ENCODE measurements at places on chromosomes 3 and 15.

GRCh38 chr15:101579631-101580163 lies 72.5 kb downstream of the TM2D3 start:
- H3K27ac ChIP-seq: no peak overlapping the region
- H3K27me3 ChIP-seq: peaks cover 53% of the 10 kb centered on the region
- no peaks in the 10 kb centered on the region for H3K36me3 ChIP-seq
- H3K4me1 ChIP-seq: no peaks in the 10 kb centered on the region
- no peak overlapping the region for H3K4me3 ChIP-seq

- H3K27ac ChIP-seq: peak overlapping the region; percentile 98
- no peak for DNase-seq
- peaks cover 20% of the 10 kb centered on the region for H3K4me1 ChIP-seq
- H3K36me3 ChIP-seq: peaks cover 28% of the 10 kb centered on the region
- H3K4me3 ChIP-seq: peak overlapping the region; percentile 96
- peaks cover 26% of the 10 kb centered on the region for H3K27me3 ChIP-seq
These were observed 443 bp upstream of the NR2F2 start for GRCh38 chr15:96330064-96330449.

GRCh38 chr3:58102976-58103451 lies 94.8 kb downstream of the FLNB start:
- H3K27ac ChIP-seq: peak overlapping the region; percentile 73
- no peaks in the 10 kb centered on the region for H3K27me3 ChIP-seq
- peaks cover 9% of the 10 kb centered on the region for H3K4me1 ChIP-seq
- peaks cover 42% of the 10 kb centered on the region for H3K36me3 ChIP-seq
- no peak for DNase-seq

DNA sequence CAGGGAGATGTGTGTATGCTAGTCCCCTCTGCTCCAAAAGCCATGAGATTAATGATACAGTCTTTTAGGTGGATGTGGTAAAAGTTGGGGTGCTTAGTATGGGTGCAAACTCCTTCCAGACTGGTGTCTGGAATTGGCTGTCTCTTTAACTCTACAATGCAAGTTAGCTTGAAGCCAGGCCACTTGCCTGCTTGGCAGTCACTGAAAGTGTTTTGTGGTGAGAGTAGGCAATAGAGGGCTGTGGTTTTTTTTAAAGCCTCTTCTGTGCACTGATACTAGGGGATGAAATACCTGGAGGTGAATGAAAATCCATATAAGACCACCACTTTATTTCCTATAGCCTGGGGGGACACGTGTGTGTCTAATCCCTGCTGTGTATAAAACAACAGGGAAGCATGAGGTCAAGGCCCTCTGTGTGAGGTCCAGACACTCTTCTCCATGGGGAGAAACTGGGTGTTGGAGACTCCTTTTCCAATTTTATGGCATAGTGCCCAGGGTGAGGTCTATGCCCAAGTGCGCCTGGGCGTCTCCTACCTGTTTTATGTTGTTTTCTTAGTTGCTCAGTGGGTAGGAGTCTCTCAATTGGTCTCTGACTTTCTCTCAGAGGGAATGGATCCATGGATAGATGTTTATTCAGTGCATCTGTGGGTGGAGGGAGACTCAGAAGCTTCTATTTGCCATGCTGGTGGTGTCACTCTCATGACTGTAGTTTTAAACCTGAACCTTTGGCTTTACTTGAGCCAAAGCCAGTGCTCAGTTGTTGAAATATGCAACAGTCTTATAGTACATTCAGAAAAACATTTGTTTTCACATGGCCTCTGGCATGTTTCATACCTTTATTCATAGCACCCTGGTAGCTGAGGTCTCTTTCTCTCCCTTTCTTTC lies 327.8 kb upstream of the ATP11B start:
- no peaks in the 10 kb centered on the region for H3K36me3 ChIP-seq
- DNase-seq: no peak
- H3K4me3 ChIP-seq: no peak overlapping the region
- H3K27ac ChIP-seq: no peak overlapping the region
- H3K4me1 ChIP-seq: no peaks in the 10 kb centered on the region

DNA sequence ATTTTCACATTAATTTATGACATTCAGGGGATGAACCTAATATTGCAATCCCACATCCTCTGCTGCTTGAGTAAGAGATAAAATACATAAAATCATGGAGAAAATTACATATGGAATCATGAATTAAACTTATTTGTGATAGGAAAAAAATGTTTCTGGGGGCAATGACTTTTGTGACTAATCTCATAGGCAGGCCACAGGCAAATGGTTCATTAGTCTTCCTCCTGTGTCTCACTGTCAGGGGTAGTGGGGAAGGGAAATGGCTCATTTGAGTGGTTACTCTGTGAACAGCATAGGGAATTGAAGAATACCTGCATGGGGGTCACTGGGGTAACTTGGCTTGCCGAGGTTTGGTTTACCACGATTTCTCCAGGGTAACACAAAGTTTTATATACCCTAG lies 72.0 kb downstream of the TFG start:
- H3K4me3 ChIP-seq: no peak overlapping the region
- no peaks in the 10 kb centered on the region for H3K27me3 ChIP-seq
- H3K36me3 ChIP-seq: no peaks in the 10 kb centered on the region
- H3K4me1 ChIP-seq: no peaks in the 10 kb centered on the region

- no peak overlapping the region for H3K4me3 ChIP-seq
- no peaks in the 10 kb centered on the region for H3K27me3 ChIP-seq
- no peak overlapping the region for H3K27ac ChIP-seq
- H3K4me1 ChIP-seq: peaks cover 14% of the 10 kb centered on the region
These were observed 9.6 kb downstream of the OSBPL11 start for GRCh38 chr3:125585595-125586223.

DNA sequence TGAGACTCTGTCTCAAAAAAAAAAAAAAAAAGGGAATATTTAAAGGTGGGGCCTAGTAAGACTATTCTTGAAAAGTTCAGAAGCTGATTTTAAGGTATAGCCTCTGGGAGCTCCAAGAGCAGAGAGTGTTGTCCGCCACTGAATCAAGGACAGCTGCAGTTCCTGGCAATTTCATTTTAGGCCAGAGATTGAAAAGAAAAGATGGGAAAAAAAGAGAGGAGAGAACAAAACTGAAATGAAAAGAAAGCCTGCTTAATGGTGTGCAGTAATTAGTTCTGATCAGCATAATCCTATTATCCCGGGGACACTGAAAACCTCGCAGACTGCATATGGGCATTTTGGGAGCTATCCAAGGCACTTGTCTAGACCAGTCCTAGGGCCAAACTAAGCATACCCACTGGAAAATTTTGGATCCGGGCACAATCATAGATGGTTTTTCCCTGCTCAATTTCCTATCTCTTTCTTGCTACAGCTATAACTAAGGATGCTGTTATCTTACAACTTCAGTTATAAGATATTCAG lies 43.2 kb downstream of the EHHADH start:
- peak overlapping the region; percentile 92 for H3K27ac ChIP-seq
- DNase-seq: no peak
- peaks cover 4% of the 10 kb centered on the region for H3K36me3 ChIP-seq
- H3K27me3 ChIP-seq: no peaks in the 10 kb centered on the region
- H3K4me3 ChIP-seq: no peak overlapping the region
- peaks cover 14% of the 10 kb centered on the region for H3K4me1 ChIP-seq

DNA sequence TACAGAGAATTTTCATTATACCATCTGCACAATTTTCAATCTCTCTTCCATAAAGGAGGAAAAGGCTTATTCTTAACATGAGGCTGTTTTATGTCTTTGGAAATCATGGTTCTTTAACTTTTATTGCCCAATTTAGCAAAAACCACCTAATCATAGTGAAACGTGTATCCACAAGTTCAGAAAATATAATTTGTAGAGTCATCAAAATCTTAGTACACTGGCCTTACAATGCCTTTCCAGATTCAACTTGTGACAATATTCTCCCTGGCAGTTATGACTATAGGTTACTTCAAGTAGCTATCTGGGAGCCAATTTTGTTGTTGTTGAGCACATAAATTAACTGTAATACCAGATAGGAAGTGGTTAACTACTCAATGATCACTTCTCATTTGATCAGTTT lies 10.9 kb downstream of the BNIP2 start:
- H3K27me3 ChIP-seq: no peaks in the 10 kb centered on the region
- no peak overlapping the region for H3K4me3 ChIP-seq
- DNase-seq: no peak
- H3K36me3 ChIP-seq: peaks cover 22% of the 10 kb centered on the region

Data from type B pancreatic cell (in vitro differentiated cells).